ENCODE measurements at places on chromosomes 1 and 21.

- no peak for DNase-seq
Observed at GRCh38 chr1:198056255-198056654, 100.5 kb upstream of the NEK7 start.

DNA sequence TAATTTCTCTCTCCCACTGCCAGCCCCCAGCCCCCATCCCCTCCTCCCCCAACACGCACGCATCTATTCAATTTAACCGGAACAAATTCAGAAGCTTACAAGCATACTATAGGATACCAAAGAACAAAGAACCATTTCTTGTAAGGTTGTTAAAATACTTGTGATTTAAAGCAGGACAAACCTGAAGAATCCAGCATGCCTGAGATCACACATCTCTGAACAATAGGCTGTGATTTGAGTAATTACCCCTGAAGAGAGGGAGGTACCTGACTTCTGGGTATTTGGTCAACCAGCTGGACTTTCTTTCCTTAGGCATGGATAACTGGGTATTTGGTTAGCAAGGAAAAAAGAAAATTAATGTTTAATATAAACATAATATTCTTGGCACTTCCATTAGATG, 105.1 kb downstream of the NMNAT2 start:
- DNase-seq, result no peak

GRCh38 chr1:43054961-43055360, 96.3 kb upstream of the SLC2A1 start:
- DNase-seq, result no peak

- no peak for DNase-seq
Observed at GRCh38 chr1:157819896-157820295, at the start of gene FCRL1. TSS of gene FCRL1 (minus strand) at chr1:157820120. CDS start at chr1:157820037, 83 bp downstream.

- DNase-seq, result no peak
Observed at GRCh38 chr1:54581621-54582035, 33.6 kb downstream of the ACOT11 start.

DNA sequence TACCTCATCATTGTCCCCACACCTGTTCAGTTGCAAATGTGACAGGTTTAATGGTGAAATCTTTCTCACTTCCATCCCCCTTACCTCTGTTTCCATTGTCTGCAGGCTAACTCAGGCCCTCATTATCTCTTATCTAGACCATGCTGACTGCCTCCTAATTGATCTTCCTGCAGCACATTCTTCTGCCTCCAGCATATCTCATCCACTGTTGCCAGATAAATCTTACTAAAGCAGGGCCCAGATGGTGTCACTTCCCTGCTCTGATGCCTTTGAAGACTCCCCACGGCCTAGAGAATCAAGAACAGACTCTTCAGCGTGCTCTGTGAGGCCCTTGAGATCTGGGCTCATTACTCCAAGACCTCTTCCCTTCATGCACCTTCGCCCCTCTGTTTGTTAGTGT, 230.1 kb downstream of the DUSP10 start:
- DNase-seq, result no peak

DNA sequence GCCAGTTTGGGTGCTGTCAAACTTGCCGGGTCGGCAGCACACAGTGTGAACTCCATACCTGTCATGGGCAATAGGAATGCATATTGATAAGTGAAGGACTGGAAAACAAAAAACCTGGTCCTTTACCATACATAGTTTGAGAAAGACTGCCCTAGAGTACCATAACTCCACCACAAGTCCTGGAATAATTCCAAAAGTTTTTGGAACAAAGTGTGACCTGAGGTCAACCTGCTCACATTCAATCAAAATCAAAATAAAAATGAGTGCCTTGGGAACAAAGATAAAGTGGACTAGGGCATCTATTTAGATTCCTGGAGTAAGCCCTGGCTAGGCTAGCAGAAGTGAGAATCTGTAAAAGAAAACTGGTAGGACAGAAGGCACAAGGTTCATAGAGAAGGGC, 7.6 kb downstream of the PEX19 start:
- no peak for DNase-seq

DNA sequence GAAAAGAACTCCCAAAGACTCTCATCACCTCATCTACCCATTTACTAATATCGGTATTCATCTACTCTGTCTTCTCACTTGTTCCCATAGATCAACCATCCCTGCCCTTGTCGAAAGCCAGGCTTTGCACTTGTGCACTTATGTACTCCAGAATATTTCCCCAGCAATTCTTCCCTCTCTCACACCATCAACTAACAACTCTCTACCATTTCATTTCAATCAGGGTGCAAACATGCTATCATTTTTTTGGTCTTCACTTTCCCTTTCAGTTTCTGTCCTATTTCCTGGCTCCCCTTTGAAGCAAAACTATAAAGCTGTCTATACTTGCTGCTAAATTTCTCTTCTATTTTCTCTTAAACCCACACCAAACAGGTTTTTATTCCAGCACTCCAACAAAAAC, 6.7 kb downstream of the C1orf105 start:
- no peak for DNase-seq

- DNase-seq, result no peak
Observed at GRCh38 chr21:29194847-29195246, 64.4 kb downstream of the MAP3K7CL start.

DNA sequence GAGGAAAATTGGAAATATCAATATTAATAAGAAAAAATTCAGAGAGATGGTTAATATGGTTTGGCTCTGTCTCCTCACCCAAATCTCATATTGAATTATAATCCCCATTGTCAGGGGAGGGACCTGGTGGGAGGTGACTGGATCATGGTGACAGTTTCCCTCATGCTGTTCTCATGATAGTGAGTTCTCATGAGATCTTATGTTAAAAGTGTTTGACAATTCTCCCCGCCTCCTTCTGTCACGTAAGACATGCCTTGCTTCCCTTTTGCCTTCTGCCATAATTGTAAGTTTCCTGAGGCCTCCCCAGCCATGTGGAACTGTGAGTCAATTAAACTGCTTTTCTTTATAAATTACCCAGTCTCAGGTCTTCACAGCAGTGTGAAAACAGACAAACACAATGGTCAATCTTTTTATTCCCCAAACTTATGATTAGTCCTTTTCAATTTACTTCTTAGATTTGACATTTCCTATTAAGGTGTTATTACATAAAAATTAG, 11.0 kb downstream of the EGLN1 start:
- no peak for DNase-seq

GRCh38 chr1:76337542-76338219, 263.1 kb downstream of the ST6GALNAC3 start:
- DNase-seq, result no peak

GRCh38 chr1:58780836-58781452, 2.9 kb downstream of the JUN start:
- DNase-seq, result no peak

DNA sequence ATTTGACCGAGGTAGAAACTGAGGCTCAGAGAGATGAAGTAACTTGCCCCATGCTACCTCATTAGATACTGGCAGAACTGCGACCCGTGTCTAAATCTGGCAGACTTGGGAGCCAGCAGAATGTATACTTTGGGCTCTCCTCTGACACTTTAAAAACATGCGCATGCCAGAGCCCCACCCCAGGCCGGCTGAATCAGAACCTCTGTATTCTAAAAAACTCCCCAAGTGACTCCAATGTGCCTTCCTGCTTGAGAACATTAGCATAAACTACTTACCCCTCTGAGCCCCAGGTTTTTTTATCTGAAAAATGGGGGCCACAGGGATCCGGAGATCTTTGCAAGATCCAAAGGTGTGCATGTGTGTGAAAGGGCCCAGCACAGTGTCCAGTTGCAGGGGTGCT, 344.7 kb upstream of the USP24 start:
- DNase-seq, result no peak

DNA sequence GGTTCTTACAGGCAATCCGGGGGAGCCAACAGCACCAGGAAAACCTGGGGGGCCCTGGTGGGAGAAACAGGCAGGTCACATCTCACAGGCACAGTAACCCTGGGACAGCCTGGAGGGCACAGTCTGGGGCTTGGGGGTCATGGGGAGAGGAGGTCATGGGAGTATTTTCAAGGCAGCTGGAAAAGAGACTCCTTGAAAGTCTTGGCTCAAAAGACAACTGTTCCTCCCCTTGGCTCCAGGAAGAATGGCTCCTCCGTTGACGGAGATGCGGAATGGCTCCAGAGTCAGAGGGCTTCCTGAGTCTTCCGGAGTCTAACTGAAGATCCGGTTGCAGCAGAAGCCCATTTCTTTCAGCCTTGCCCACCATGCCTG, 25.9 kb upstream of the PEF1 start:
- no peak for DNase-seq

GRCh38 chr1:246836209-246836966, 95.4 kb downstream of the AHCTF1 start:
- no peak for DNase-seq

DNA sequence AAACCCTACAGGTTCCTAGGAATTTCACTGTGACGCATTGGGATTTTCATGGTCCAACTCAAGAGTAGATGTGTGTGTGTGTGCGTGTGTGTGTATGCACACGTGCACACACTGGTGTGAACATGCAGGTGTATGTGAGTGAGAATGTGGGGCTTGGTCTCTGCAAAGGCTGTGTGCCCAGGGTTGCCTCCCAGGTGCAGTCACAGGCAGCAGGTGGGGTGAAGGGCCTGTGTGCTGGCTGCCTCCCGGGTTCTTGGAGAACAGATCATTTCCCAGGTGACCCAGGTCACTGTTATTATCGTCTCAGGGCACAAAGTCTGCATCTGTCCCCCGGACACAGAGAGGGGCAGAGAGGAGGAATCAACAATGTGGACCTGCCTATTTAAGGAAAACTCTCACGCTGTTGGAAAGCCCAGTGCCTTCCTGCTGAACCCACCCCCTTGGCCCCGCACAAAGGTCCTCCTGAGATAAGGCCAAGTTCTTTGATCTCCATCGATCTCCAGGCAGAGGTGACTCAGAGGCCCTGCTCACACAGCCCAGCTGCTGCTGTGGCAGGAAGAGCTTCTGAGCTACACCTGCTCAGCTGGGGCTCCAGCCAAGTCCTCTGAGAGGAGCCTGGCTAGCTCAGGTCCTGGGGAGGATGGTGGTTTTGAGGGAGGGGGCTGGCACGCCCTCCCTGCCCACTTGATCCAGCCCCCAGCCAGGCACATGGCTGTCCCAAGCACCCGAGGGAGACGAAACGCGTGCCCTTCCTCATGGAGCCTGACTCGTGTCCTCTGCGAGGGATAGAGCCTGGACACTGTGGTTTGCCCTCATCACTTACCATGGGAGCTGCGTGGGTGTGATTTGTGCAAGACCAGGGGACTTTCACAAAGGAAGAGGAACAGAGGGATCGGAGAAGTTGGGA, 134.0 kb upstream of the ARHGEF16 start:
- DNase-seq, result no peak

GRCh38 chr1:246564839-246565750, 966 bp downstream of the TFB2M start:
- DNase-seq, result no peak

DNA sequence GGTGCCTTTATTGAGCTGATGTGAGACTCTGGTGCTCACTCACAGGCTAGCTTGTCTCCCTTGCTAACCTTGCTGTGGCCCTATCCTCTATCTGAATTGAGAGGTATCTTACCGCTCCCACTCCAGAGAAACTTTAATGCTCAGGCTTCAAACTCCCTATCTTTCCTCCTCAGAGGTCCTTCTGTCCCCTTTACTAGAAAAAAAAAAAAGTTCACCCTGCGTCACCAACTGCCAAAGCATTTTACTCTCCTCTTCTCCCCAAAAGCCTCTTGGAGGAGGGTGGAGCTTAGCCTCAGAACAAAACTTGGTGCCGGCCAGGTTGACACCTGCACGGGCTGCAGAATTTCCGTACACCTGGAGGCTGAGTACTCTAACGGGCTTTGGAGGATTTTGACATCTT, 55.1 kb downstream of the ATP2B4 start:
- no peak for DNase-seq

- no peak for DNase-seq
Observed at GRCh38 chr1:184940694-184941409, 33.5 kb downstream of the NIBAN1 start.

- DNase-seq, result no peak
Observed at GRCh38 chr1:154940651-154941194, 4.2 kb upstream of the PMVK start.

GRCh38 chr1:46798810-46799209, at the start of gene CYP4B1:
TSS of gene CYP4B1 (plus strand) at chr1:46799046. CDS start at chr1:46799082, 36 bp downstream.
- DNase-seq, result no peak

DNA sequence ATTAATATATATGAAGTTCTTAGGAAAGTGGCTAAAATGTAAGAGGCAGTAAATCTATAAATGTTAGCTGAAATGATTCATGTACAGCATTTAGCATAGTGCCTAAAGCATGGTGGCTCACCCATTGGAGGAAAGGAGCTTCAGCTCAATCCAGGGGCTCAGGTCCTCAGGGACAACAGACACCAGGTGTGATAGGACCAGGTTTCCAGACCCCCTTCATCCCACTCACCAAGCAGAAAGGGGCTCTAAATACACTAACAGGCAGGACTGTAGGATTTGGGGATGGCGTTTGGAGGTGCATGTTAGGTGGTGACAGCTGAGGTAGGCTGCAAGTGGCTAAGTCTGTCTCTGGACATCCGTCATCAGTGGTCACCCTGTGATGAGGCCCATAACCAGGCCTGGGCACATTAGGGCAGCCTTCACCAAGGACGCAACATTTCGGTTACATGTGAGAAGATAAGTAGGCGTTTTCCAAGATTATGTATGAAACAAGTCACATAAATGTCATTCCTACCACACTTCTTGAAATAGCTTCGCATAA, 233.1 kb downstream of the C1orf94 start:
- no peak for DNase-seq

DNA sequence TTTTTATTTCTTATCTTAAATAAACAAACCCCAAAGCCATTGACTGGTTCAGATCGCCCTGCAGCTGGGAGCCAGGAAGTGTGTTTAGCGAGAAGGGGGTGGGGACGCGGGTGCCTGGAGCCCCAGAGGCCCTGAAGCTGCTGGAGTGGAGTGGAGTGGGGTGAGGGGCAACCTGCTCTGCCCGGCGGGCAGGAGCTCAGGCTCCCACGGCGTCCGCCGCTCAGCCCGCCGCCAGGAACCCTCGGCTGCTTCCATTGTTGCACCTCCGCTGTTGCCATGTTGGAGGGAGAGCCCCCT, 673 bp downstream of the PIK3C2B start:
- DNase-seq, result no peak

DNA sequence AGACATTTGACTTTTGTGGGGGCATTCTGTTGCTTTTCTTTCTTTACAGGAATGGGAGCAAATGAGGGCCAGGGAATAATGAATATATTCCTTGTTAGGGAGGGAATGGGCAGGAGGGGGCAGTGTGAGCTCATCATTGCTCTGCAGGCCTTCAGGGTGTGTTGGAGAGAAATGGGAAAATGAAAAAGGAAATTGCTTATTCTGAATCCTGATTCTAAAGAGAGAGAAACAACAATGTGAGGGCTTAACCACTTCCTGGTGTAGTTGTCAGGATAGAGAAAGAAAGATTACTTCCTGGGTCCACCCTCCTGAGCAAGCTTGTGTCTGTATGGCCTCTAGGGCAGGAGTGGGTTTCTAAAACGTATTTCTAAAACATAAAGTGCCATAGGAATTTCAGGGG, 28.3 kb downstream of the VANGL2 start:
- no peak for DNase-seq

DNA sequence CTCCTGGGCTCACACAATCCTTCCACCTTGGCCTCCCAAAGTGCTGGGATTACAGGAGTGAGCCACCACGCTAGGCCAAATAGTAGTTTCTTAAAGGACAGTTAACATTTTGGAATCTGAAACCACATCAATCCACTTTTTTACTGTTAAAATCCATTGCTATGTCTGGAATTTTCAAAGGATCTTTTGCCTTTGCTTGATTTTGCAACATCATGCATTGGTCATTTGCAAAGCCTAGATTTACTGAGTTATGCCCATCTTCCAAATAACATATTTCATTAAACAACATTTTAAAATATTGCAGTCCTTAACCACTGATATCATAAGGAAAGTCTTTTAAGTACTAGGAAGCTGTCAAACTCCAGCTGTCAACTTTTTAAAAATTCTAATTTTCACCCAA, 3.3 kb downstream of the POGZ start:
- DNase-seq, result no peak

All from activated CD4-positive, alpha-beta T cell treated with anti-CD3 and anti-CD28 coated beads for 24 hours (primary cell).